GDM1 (cell line): ENCODE measurements at places on chromosomes 2 and 18.

GRCh38 chr2:4370422-4371090, 667.2 kb downstream of the DCDC2C start:
- DNase-seq, result no peak

DNA sequence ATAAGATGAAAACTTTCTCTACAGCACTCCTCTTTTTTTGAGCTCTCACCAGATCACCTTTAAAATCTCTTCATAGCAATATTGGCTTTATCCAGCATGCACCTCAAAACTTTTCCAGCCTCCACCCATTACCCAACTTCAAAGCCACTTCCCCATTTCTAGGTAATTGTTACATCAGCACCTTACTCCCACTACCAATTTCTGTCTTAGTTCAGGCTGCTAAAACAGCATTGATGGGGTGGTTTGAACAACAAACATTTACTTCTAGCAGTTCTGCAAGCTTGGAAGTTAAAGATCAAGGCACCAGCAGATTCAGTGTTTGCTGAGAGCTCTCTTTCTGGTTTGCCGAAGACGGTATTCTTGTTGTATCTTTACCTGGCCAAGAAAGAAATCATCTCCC, 114.0 kb upstream of the SLC39A10 start:
- no peak for DNase-seq

DNA sequence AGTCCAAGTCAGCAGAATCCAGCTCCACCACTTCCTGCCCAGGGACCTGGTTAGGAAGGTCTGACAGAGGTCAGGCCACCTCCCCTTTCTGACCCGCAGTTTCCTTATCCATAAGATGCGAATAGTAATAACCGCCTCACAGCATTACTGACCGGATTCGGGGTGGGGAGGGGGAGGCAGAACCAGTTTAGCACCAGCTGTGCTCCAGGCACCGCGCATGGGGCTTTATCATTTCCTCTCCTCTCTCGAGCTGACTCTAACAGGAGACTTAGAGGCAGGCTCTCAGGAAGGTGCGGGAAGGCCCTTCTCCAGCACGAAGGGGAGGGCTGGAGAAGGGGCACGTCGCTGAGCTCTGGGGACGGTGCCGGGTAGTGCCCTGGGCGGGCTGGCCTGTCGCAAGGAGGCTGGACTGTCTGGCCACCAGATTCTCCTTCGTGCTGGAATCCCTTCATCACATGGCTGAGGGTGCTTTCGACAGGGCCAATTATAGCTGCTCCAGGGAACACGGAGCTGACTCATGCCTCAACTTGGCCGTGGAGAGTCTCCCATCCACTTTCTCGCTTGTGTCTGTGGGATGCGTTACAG, 5.7 kb downstream of the EHD3 start:
- DNase-seq, result no peak

GRCh38 chr2:241964133-241964532, 94.6 kb downstream of the RTP5 start:
- DNase-seq, result no peak

GRCh38 chr2:3784731-3785130, 81.4 kb downstream of the DCDC2C start:
- no peak for DNase-seq
